ENCODE measurements at places on chromosomes 7 and 10.

GRCh38 chr7:137961200-137962177, 40.4 kb downstream of the CREB3L2 start:
- DNase-seq, result no peak

- DNase-seq, result no peak
Observed at GRCh38 chr10:44822349-44822748, 88.8 kb upstream of the TMEM72 start.

GRCh38 chr10:21399392-21400035, 126.0 kb downstream of the SKIDA1 start:
- no peak for DNase-seq

DNA sequence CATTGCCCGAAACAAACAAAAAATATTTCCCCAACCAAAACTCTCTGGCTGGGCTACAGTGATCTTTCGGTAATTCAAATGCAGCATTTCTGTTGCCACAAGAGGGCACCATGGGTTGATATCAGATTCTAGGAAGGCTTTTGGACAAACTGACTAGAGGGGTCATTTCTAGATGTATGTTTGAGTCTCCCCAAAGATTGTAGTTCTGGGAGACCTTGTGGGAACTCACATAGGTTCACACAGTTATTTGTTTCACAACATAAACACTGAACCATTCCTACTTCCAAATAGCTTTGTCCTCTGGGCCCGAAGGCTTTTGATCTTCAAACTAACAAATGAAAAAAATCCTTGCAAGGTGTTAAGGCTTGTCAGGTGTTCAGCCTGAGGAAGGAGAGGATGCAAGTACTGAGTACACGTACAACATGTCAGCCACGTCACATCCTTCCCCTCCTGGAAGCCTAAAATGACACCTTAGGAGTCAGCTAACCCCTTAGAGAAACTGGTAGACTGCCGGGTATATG, 37.0 kb upstream of the IL15RA start:
- peak; percentile 43 for DNase-seq

- no peak for DNase-seq
Observed at GRCh38 chr7:20317413-20317812, 13.3 kb upstream of the ITGB8 start.

DNA sequence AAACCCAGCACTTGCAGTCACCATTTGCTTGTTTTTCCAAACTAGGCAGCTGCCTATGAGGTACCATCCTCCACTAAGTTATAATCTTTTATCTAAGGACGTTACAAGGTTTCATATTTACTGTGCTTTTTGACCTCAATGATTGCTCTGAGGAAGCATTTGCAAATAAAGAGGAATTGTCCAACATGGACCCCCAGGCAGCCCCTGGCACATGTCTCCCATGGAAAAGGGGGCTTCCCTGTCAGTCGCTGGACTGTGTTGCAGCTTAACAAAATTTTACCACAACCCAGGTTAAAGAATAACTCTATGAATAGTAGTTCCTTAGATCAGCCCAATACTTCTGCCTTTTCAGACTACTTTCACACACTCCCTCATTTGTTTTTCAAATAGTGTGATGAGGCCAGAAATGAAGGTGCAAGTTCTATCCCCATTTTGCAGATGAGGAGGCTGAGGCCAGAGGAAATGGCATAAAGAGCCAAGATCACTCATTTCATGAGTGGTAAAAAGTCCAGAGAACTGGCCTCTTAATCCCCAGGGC, 52.8 kb upstream of the ZPBP start:
- DNase-seq, result no peak

DNA sequence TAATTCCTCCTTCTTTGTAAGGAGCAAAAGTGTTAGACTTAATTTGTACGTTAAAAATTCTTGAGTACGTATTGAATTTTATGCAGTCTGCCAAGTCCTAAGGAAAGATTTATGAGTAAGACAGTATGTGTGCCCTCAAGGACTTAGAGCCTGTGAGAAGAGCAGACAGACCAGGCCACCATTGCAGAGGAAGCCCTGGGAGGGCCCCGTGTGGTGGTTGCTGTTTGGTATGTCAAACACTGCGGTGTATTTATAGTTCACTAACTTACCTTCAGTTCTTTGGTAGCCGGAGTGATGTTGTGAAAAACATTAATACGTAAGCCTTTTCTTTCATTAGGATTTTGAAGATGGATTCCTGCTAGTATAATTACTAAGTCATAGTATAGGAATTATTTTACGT, 82.9 kb downstream of the GALNT11 start:
- no peak for DNase-seq

DNA sequence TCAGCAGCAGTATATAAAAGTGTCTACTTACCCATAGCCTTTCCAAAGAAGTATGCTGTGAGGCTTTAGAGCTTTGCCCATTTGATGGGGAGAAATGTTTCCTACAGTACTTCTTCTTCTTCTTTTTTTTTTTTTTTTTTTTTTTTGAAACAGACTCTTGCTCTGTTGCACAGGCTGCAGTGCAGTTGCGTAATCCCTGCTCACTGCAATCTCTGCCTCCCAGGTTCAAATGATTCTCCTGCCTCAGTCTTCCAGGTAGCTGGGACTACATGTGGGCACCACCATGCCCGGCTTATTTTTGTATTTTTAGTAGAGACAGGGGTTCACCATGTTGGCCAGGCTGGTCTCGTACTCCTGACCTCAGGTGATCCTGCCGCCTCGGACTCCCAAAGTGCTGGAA, 101.7 kb upstream of the TMEM26 start:
- DNase-seq, result no peak

DNA sequence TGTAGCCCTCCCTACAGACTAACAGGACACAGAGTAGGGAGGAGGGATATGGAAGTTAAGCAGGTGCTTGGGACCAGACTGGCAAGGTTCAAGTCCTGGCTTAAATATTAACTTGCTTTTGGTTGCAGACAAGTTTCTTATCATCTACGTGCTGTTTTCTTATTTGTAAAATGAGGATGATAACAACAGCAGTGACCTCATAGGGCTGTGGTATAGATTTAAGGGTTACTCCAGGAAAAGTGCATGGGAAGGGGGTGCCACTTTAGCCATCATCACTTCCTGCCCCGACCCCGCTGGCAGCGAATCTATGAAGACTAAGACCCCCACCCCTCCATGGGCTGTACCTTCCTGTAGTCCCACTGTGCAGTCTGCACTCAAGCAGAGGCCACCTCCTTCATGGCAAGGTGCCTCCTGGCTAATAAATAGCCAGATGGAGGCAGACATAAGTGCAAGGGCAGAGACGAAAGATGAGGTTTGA, 250.2 kb downstream of the COBL start:
- DNase-seq, result no peak

DNA sequence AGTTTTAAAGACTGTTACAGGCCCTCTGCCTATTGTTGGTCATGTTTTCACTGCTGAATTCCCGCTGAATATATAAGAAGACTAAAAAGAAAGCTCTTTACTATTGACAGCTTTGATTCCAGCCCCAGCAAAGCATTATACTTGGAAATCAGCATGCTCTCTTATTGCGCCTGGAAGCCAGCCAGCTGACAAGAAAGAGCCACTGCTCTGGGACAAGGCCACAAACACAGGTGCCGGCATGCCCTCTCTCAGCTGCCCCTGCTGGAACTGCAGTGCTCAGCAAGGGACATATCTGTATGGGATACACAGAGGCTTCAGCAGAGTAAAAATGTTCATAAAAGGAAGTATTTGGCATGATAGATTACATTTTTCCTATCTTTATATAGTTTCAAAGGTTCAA, 523.9 kb downstream of the ADRA2A start:
- no peak for DNase-seq

All from GM18507 (cell line).